Lung microvascular endothelial cell (primary cell): ENCODE measurements at places on chromosomes 2 and 18. TPM values are rescaled to one million over a fixed set of nuclear protein-coding genes. Genes with fewer than 3 reads are reported as not detected.

GRCh38 chr2:132581591-132581990, 88.4 kb downstream of the LYPD1 start:
- DNase-seq = no peak

GRCh38 chr18:63005306-63005705, 290.0 kb downstream of the PHLPP1 start:
- no peak for DNase-seq

DNA sequence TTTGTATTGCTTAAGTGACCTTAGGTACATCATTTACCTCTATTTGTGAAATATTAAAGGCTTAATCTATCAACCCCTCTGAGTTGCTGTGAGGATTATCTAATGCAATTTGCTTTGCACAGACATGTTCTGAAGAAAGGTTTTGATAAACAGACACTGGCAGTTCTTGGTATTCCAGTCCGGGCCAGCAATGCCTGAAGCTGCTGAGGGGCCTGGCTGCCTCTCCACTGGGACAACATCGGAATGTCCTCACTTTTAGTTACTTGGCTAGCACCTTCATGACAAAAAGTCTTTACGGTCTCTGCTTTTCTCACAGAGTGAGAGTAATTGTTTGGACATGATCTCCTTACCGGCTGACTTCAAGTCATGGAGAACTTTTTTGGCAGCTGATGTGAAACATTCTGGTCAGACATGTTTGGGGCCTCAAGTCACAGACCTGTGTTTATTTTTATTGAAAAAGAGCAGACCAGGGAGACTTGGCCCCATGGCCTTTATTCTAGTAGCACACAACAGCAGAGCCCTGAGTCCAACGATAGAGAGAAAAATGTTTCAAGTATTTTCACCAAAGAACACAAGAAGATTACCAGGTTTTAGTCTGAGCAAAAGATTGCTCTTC, 1112.3 kb upstream of the FANCL start:
- no peak for DNase-seq

DNA sequence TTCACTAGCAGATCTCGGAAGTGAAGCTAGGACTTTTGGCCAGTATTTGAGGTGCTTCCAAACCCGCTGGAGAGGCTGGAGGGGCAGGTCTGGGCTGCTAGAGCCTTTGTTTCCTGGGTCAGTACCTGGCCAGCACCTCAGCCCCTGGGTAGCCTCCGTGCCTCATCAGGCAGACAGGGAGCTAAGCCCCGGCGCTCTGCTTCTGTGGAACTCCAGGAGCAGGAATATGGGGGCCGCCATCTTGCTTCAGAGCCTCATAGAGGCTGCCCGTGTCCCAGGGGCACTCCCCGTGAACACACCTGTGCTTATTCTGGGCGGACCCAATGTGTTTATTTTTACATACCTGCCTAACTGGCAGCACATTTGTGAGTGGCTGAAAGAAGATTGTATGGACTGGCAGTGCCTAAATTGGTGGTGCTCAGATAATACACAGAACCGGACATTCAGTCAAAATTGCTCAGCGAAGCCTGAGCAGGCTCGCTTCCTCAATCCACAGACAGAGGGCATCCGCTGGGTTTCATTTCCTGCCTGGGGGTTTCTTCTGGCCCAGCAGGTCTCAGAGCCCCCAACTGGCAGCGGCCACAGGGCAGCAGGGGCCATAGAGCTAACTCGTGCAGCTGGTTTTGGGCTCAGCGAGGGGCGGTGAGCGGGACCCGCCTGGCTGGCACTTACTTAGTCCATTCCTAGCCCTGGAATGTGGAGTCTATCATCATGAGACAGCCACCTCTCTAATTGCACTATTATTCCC, 176.8 kb upstream of the ALKAL2 start:
- no peak for DNase-seq

The SNED1 gene
- total RNA-seq = 8.3 and 17.9 TPM in 2 replicates

- no peak for DNase-seq
These were observed 165.0 kb downstream of the PLCL1 start for GRCh38 chr2:197969391-197969893.

DNA sequence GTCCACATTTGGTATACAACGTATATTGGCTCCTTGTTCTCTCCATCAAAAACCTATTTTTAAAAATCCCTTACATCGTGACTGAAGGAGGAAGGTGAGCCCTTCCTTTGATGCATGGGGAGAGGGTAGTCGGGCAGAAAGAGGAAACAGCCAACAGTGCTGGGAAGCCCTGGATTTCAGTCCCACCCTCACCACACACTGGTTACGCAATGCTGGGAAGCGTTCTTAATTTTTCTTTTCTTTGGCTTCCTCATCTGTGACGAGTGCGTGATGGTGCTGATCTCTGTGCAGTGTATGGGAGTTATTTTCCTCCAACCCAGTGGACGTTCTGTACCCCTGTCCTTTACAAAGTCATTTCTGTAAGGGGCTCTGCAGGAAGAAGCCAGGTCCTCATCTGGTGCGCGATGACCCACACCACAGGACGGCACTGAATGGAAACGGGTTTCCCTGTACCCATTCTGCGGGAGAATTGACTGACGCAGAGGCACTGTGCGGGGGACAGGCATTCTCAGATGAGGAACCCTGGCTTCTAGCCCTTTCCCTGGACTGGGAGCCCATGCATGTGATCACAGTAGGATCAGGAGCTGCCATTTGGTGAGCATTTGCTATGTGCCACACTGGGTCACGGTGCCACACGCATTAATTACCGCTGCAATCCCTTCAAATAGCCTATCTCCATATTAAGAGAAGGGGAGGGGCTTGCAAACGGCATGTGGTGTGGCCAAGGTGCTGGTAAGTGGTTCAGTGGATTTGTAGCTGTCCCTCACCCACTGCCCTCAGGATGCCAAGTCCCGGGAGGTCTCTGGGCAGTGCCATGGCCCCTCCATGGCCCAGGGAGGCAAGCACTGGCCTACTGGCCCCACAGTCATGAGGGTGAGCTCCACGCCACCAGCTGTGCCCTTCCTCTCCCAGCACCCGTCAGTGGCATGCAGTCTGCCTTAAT, 4.3 kb downstream of the COLEC11 start:
- no peak for DNase-seq

DNA sequence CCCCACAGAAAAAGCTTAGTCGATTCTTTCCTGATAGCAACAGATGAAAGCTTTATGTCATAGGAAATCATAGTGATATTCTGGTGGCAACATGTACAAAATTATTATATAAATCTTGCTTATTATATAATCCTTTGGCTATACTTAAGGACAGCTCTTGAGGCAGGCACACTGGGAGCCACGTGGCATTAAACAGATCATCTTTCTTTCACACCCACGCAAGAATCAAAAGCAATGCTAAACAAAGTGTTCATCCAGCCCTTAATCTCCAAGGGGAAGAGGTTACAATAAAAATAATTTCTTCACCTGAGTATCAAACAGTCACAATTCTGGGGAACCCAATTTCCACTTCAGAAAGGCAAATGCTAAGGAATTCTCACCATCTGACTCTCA, 57.8 kb downstream of the CYB5A start:
- DNase-seq = no peak

DNA sequence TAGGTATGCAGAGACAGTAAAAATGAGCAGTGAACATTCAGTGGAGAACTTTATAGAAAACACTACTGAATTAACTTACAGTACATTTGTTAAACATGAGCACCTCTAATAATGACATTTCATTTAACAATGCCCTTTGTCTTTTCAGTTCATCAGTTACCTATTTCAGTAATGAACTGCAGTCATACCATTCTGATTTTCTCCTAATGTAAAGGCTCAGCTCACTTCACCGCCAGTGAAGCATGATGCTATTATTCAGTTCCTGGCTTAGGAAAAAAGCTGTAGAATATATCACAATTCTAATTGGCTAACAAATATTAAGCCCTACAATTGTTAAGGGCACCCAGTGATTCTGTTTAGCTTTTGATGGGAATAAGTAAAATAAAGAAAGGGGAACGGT, 37.1 kb upstream of the CCDC93 start:
- DNase-seq = no peak

The CACNB4 gene
- under 0.01 and 0.22 TPM in 2 replicates for total RNA-seq

DNA sequence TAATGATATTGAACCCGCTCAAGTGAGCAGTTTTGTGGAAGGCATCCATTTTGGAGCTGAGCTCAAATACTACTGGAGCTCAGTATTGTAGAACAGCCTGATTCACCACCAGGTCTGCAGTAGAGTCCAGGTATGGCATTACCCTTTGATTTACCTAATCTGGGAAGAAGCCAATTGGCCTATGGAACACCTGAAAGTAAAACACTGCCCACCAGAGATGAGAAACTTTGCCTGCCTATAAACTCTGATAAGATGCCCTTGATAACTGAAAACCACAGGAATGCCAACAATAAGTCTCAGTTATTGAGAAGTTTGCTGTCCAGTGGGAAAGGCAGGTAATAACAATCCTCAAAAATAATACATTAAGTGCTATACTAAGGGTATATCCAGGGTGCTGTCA, 25.5 kb upstream of the TDRD15 start:
- no peak for DNase-seq

The DCDC2C gene
- total RNA-seq = not detected in 2 replicates

The SPATA3 gene
- total RNA-seq = not detected in 2 replicates

DNA sequence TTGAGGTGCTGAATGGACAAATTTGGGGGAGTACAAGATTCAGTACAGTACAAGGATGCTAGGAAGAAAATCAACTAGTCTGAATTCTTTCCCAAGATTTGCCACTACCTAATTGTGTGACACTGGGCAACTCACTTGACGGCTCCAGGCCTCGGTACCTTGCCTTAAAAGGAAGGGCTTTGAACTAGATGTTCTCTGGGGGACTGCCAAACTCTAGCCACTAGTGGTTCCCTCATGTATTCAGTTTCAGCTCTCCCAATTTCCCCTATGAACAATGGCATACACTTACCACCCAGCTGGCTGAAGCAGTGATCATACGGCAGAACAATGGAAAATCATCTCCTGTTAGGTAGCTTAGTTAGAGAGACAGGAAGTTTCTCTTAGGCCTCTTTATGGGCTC, 73.4 kb downstream of the VWC2L start:
- DNase-seq = no peak

DNA sequence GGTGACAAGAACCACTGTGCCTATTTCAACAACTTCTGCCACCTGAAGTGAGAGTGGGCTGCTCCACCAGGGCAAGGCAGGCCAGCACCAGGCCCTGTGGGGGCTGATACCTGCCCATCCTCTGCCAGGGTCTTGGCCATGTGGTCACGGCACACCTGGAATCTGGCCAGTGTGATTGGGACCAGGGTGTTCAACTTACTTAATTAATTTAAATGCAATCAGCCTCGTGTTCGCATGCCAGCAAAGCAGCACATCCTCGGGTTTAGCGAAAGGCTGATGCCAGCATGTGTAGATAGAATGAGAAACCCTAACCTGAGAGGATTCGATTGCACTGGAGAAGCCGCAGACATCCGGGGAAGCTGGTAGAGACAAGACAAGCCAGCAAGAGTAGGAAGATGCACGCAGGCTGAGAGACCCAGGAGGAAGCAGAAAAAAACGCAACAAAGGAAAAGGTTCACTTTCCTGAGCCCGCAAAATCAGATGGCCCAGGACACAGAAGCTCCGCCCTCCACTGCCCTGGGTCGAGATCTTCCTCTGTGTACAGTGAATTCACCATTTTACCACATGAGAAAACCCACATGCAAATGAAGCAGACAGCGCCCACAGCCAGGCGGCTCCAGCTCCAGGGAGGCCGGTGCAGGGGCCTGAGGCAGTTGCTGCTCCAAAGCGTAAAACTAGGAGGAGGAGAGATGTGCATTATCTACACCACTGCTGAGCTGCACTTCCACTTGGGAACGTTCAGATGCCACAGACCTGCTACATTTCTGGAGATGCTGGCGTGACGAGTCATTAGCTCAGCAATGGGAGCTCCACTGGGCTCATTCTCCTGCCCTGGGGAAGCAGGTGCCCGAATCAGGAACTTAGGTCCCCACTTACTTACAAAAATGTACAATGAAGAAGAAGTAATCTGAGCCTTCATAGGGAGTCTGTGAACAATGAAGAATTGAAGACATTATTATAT, 92.1 kb downstream of the TMEM18 start:
- DNase-seq = no peak

DNA sequence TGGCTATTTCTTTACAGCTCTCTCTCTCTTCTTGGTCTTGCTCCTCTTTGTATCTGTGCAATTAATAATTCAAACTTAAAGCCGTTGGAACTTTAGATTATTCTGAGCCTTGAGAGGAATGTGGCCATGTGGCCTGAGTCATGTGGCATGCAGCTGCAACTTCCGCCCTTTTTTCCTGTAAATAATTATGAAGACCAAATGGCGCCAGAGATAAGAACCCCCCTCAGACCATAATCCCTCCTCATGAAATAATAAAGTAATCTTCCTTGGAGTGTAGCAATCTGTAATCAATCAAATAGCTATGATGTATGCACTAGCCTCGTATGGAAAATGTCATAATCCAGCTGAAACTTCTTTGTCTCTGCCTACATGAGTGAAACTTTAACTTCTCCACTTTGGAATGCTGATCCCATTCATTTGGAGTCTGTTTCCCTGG, 13.5 kb upstream of the TWSG1 start:
- DNase-seq = peak; percentile 65

- DNase-seq = peak; percentile 81
These were observed 154.6 kb downstream of the WDSUB1 start for GRCh38 chr2:159131914-159132281.

DNA sequence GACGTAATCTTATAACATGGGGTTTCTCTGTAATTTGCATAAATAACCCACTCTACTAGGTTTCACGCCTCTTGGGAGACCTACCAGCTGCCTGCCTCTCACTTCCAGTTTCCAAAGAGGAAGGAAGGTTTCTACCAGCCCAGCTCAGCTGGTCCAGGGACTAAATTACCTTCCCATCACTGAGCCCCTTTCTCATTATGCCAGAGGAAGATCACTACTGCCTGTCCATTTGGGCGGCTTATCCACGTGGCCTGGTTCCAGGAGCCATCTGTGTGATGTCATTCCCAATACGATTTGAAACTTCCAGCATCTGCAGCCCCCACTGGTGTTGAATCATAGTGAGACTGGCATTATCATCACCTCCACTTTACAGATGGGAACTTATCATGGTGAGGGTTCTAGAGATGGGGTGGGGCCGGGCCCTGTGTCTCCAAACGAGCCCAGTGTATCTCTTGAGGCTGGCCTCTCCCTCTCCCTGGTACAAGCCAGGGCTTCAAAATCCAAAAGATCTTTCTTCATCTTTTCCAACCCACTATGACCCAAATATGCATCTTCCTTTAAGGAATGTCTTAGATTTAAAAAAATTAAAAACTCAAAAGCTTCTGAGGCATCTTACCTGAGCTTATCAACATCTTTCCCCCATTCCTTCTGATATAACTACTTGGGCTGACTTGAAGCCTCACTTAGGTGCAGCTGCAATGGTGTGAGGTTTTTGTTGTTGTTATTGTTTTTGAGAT, 140.8 kb downstream of the DDX1 start:
- DNase-seq = no peak

The CFAP221 gene
- not detected in 2 replicates for total RNA-seq

- DNase-seq = no peak
These were observed 2.9 kb downstream of the CHRND start for GRCh38 chr2:232528746-232529460.
